ENCODE measurements at places on chromosomes 12 and 14.

DNA sequence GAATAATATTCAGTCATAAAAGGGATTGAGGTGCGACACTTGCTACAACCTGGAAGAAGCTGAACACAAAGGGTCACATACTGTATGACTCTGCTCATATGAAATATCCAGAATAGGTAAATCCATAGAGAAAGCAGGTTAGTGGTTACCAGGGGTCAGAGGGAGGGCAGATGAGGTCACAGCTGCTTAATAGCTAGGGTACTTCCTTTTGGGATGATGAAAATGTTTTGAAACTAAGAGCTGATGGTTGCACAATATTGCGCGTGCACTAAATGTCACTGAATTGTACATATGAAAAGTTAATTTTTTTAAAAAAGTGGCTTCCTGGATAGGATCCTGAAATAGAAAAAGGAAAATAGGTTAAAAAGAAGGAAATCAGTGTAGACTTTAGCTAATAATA lies 23.8 kb downstream of the NEUROD4 start:
- DNase-seq, result no peak

DNA sequence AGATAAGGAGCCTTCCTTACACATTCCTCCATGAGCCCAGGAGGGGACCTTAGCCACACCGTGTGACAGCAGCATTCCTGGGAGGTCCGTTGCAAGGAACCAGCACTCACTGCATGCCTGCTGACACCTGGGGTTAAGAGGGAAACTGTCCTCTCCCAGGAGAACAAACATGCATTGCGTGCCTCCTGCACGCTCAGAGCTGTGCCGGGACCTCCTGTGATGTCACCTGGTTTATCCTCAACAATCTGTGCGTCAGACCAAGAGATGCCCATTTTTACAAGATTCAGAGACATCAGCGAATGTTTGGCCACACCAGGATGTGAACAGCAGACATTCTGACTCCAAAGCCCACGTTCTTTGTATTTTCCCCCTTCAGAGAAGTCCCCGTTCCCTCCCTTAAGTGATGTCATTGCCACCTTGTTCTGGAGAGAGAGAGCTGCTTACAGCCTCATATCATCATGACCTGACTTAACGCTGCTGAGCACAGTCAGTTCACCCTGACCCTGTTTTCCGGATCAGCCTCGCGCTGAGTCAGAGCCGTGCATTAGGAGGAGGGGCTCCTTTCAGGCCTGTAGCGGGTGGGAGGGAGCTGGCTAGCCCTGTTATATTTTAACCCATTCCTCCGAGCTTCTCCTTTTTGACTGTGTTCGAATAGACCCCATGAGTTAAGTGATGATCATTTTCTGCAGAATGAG lies 36.2 kb downstream of the TMEM120B start:
- DNase-seq, result no peak

DNA sequence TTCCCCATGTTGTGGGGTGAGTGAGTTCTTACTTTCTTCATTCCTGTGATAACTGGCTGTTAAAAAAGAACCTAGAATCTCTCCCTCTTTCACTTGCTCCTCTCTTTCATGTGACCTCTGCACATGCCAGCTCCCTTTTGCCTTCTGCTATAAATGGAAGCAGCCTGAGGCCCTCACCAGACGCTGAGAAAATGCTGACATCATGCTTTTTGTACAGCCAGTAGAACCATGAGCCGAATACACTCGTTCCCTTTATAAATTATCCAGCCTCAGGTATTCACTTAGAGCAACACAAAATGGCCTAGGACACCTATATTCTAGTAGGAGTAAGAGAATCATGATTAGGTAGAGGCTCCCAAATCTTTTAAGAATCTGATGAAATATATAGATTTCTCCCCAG lies 333.5 kb downstream of the LRIG3 start:
- DNase-seq, result no peak

GRCh38 chr12:123028475-123028874 lies 48.0 kb downstream of the ARL6IP4 start:
- DNase-seq, result no peak

GRCh38 chr12:3770891-3771290 lies 18.0 kb upstream of the CRACR2A start:
- no peak for DNase-seq

DNA sequence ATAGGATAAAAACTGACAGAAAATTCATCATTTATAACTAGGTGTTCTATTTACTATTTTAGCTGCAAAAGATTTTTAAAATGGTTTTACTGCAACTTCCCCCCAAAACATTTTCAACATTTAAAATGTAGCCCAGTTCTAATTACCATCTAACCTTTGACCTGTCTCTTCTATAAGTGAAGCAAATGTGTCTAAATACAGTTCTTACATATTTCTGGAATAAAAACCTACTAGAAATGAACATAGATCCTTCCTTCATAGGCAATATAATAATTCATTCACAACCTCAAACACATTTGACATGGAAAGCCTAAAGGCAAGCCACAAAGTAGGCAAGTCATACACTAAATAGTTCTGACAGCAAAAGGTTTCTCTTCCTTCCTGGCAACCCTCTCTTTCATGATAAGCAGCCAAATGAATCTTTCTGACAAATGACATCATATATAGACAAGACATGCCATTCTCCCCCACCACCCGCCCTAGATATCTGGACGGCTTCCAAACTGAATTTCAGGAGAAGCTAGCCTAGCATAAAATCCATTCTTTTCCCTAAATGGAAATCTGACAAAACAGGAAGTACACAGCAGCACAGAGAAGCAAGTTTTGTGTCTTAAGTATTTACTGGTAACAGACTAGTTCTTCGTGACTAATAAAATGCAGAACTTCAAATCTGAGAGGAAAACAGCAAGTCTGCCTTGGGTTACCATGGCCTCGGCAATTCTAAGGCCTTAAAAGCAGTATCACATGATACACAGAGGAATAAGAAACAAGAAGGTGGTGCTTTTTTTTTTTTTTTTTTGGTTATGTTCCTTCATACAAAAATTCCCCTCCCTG lies 17.2 kb upstream of the ARID4A start:
- DNase-seq, result no peak

GRCh38 chr14:90759370-90760077 lies 56.7 kb downstream of the TTC7B start:
- no peak for DNase-seq

Measured in stimulated activated CD4-positive, alpha-beta T cell treated with anti-CD3 and anti-CD28 coated beads, TNF-alpha, amount 100 ng/mL, for 48 hours (primary cell).